Liver (tissue), 10 donors: ENCODE measurements at places on chromosomes 13 and 19.

DNA sequence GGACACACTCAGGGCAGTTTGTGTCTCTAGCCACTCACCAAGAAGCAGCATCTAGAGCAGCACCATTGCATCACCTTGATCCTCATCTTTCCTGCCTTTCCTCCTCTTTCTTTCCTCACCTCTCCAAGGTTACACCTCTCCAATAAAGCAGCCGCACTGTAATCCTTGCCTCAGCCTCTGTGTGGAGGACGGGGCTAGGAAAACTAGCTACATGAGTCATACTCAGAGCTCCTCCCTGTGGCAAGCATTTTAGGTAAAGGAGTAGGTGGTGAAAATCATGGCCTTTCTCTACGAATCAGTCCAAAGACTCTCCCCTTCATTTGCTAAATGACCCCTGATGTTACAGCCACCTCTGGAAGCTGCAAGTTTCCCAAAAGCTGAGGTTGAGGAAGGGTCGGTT lies 108.9 kb downstream of the DNAJC15 start:
- no peak for DNase-seq

- no peak for DNase-seq
Observed at GRCh38 chr13:32759152-32759551, 172.9 kb downstream of the PDS5B start.

DNA sequence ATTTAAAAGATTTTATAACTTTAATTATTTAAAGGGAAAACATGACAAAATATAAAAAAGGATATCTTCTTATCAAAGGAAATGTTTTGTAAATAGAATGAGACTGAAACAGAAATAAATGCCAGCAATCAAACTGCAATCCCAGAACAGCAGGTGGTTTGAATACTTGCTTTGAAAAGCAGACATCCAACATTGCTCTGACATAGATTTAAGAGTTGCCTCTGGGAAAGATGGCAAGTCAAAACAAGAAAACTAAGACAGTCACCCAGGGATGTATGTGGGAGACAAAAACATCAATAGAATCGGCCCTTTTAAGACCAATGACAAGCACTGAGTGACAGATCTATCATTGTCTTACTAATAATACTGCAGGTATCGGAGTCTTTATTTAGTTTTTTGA lies 789.7 kb upstream of the GPC6 start:
- no peak for DNase-seq

GRCh38 chr19:50214699-50215543 lies 11.5 kb downstream of the MYH14 start:
- DNase-seq: no peak

DNA sequence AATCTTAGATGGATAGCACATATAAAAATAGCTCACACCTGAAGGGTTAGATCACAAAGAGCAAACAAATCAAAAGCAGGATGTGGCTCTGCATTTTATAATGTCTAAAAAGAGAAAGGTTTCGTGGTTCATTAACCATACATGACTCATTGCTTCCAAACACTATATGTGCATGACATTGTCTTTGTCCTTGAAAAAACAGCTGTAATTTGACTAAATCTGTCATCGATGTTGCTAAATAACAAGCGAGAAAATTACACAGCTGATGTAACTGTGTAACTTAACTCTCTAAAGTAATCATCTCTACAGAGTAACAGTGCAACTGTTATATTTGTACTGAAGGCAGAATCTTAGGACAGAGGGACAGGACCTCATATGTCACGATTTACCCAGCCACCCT lies 383.1 kb upstream of the GPC6 start:
- DNase-seq: no peak

DNA sequence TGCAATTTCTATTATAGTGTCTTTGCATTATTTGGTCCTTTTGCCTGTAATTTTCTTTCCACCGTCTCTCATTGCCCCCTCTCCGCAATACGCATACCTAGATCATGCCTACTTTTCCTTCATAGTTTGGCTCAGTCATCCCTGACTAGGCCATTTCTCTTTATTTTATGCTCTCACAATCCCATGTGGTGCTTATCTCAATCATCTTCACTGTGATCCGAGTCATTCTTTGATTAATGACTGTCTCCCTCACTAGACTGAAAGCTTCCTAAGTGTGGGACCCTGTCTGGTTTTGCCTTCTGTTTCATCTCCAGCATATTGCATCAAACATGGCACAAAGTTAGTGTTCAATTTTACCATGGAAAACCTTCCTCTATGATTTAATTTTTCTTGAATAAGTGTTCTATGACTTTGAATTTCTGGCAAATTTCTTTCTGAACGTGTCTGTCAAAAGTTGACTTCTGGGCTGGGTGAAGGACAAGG lies 43.7 kb upstream of the OLFM4 start:
- DNase-seq: no peak

GRCh38 chr13:52125547-52125946 lies 3.3 kb downstream of the NEK5 start:
- DNase-seq: no peak

DNA sequence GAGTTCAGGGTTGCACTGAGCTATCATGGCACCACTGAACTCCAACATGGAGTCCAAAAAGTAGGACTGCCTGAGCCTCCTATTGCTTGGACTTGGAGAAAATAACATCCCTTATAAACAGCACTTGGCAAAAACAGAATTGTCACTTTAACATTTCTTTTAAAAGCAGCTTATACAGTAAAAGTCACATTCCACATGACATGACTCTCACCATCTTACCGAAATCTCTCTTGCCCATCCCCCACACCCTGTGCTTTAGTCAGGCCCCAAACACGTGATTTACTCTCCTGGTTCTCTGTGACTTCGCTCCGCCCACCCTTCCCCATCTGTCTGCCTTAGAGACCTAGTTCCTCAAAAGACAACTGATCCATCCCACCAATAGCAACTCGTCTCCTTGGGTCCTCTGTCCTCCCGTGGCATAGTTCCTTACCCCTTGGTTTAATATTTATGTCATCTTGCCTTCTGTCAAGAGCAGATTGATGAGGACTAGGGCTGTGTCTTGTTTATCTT lies 4.6 kb downstream of the SAFB start:
- peak; percentile 63 for DNase-seq

- DNase-seq: no peak
Observed at GRCh38 chr13:44300895-44301638, 72.6 kb upstream of the SERP2 start.

GRCh38 chr19:13102666-13103580 lies at the start of gene LYL1:
TSS of gene LYL1 (minus strand) at chr19:13102858. CDS start at chr19:13101171, 1,687 bp downstream.
- peak; percentile 93 for DNase-seq

DNA sequence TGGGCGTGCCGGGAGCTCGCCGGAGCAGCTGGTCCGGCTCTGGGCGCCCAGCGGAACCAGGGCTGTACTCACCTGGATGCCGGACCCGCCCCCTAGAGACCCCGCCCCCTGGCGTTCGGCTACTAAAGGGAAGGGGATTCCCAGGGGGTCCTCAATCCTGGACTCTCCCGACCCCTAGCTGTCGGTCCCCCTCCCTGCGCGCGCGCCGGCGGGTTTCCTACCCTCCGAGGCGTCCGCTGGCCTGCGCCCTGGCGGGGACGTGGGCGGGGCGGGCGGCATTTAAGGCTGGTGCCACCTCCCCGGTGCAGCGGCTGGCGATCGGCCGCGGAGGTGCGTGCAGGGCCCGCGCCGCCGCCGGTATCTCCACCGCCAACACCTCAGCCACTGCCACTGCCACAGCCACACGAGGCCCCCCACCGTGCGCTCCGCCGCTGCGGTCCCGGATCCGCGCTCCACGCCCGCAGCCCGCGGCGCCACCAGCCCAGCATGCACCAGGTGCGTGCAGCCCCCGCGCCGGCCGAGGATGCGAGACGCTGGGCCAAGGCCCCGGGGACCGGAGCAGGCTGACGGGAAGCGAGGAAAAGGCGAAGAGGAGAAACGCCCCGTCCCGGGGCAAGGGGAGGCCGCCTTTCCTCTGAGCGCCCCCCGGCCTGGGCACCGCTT lies at the start of gene ATP12A:
TSS of gene ATP12A (plus strand) at position 151 of the 663 bp plus-strand sequence. CDS start at position 487, 336 bp downstream.
- DNase-seq: no peak

DNA sequence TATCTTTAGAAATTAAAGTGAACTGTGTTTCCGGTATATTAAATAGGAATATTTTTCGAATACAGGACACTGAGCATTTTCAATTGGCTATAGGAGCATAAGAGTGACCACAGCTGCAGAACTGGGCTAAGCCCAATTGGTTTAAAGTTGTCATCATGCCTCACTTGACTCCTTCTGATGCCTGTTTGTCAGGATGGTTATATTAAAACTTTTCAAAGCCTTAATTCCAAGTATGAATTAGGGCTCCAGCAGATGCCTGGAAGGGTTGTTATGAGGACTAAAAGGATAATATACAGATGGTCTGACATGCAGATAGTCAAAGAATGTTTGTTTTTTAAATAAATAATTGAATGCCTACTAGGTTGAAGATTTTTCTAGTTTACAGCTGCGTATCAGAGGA lies 100.0 kb downstream of the LMO7 start:
- no peak for DNase-seq

DNA sequence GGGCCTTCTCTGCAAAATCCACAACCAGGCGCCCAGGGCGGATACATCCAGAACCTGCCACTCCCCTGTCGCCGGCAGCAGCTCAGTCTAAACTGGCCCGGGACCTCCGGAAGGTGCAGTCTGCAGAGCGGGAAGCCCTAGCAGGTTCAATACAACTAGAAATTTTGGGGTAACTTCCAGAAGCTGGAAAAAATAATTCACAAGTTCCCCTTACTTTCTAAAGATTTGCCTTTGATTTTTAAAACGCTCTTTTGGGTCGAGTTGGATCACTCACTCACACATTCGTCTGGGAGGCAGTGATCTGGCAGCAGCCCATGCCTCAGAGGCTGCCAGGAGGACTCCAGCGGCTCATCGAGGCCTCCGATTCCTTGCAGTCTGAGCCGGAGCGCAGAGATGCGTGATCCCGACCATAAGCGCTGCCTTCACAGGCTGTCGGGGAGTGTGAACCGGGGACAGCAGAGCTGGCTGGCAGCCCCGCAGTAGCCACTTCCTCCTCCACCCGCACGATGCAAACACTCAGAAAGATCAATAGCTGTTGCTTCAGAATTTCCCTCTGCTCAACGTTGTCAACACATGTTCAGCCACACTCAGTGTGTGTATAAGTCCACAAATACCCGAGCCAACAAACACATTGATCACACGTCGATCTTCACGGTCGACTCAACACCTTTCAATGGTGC lies 35.6 kb upstream of the ZNF507 start:
- no peak for DNase-seq

DNA sequence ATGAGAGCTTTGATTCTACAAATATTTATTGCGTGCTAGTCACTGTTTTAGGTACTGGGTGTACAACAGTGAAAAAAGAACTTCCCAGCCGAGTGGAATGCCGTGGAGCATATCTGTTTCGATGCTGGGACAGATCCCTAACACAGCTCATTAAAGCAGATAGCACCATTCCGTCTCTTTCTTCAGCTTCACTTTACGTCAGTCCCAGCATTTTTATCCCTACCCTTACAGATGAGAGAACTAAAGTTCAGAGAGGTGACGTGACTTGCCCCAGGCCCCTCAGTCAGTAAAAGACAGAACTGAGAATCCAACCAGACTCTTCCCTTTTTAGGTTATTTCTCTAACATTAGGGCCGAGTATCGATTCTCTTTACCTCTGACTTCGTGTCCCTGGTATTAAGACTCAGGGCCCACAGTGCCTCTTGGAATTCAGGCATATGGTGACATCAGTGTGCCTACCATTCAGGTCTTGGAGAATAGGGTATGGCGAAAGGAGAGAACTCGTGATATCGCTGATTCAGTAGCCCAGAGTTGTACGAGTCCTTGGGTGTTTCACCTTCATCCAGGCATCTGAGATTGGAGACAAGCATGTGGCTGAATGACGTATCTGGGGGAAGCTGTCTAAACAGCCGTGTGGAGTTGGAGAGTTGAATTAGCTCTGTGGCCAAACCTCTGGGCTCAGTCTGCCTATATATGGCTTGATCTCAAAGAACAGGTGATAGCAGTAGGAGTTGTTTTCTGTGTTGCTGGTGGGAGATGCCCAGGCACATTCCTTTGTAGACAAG lies 27.1 kb downstream of the ACTN4 start:
- DNase-seq: no peak

- DNase-seq: peak; percentile 82
Observed at GRCh38 chr19:35114353-35115176, 1.1 kb upstream of the FXYD3 start.

GRCh38 chr13:73656863-73657262 lies 477.3 kb downstream of the KLF12 start:
- DNase-seq: no peak

- DNase-seq: no peak
Observed at GRCh38 chr13:101026736-101027398, 352.3 kb upstream of the TMTC4 start.

DNA sequence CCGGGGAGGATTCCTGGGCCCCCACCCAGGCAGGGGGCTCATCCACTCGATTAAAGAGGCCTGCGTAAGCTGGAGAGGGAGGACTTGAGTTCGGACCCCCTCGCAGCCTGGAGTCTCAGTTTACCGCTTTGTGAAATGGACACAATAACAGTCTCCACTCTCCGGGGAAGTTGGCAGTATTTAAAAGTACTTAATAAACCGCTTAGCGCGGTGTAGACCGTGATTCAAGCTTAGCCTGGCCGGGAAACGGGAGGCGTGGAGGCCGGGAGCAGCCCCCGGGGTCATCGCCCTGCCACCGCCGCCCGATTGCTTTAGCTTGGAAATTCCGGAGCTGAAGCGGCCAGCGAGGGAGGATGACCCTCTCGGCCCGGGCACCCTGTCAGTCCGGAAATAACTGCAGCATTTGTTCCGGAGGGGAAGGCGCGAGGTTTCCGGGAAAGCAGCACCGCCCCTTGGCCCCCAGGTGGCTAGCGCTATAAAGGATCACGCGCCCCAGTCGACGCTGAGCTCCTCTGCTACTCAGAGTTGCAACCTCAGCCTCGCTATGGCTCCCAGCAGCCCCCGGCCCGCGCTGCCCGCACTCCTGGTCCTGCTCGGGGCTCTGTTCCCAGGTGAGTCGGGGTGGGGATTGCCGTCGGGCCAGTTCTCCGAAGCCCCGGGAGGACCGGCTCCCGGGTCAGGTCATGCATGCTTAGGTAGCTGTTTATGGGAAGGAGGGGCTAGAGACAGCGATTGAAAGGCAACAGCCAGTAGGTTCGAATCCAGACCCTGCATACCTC lies at the start of gene ICAM1:
TSS of gene ICAM1 (plus strand) at position 505 of the 779 bp plus-strand sequence. CDS start at position 545, 40 bp downstream.
- DNase-seq: peak; percentile 63

DNA sequence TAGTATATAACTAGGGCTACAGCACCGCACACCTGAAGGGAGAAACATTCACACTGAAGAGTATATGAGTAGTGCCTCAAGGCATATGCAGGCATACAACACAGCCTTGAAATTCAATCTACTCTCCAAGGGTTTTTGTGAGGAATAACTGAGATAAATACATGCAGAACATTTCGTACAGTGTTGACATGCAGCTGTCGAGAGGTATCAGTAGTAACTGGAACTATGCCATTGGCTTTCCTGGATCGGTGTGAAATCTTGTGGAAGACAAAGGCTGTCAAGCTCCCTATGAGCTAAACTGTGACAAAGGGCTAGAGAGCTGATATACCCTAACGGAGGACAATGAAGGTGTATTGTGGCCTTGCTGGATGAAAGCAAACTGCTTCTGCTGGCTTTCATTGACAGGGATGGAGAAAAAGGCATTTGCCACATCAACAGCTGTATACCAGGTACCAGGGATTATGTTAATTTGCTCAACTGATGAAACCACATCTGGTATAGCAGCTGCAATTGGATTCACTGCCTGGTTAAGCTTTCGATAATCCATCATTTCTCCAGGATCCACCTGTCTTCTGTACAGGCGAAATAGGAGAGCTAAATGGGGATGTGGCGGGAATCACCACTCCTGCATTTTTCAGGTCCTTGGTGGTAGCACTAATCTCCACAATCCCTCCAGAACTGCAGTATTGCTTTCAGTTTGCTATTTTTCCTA lies 16.3 kb downstream of the MTRF1 start:
- DNase-seq: no peak

- no peak for DNase-seq
Observed at GRCh38 chr13:84654654-84655275, 772.5 kb upstream of the SLITRK1 start.

- peak; percentile 76 for DNase-seq
Observed at GRCh38 chr19:48152551-48152950, 17.6 kb downstream of the LIG1 start.
